ENCODE measurements at places on chromosomes 1 and 21.

- no peak for DNase-seq
Observed at GRCh38 chr1:163069142-163069541, at the start of gene RGS4. TSS of gene RGS4 (plus strand) at chr1:163069361. CDS start at chr1:163069485, 124 bp downstream.

- no peak for DNase-seq
Observed at GRCh38 chr21:33931799-33932390, 16.3 kb upstream of the ATP5PO start.

DNA sequence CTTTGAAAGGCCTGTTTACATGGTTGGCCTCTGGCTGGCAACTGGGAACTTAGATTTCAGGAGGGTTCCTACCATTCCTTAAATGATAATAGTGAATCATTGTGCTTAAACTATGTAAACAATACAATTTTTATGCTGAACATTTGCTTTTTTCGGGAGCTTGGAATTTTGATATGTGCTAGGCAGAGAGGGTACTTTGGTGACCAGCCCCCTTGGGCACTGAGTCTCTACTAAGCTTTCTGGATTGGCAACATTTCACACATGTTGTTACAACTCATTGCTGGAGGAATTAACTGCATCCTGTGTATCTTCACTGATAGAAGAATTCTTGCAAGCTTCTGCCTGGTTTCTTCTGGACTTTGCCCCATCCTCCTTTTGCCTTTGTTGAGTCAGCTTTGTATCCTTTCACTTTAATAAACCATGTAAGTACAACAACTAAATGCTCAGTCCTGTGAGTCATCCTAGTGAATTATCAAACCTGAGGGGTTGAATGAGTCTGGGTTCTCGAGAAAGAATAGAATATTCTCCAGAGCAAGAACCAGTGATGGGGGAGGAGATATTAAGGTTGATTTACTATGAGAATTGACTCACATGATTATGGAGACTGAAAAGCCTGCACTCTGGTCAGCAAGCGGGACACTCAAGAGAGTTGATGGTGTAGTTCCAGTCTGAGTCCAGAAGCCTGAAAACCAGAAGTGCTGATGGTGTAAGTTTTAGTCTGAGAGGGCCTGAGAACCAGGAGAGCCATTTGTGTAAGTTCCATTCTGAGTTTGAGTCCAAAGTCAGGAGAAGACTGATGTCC, 3.1 kb upstream of the SLC16A4 start:
- no peak for DNase-seq

GRCh38 chr1:226520640-226521355, 27.8 kb upstream of the STUM start:
- DNase-seq, result no peak

GRCh38 chr1:207808911-207809555, 57.2 kb downstream of the CD46 start:
- no peak for DNase-seq

- no peak for DNase-seq
Observed at GRCh38 chr1:169049258-169049938, 57.1 kb upstream of the ATP1B1 start.

DNA sequence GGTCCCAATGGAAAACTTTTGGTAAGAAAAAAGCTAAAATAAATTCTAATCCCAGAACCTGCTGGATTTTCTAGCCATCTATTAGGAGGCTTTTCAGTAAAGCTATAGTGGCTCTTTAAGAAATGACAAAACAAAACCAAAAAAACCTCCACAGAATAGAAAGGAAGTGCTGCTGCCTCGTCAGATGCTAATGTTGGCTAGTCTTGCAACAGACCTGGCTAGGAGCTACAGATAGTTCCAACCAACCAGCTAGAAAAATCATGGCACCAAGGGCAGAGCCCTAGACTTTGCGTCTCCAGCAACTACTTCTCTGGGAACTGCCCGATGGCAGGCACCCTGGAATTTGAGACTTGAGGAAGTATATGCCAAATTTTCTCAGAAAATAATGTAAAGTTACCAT, 7.6 kb downstream of the CD101 start:
- no peak for DNase-seq

DNA sequence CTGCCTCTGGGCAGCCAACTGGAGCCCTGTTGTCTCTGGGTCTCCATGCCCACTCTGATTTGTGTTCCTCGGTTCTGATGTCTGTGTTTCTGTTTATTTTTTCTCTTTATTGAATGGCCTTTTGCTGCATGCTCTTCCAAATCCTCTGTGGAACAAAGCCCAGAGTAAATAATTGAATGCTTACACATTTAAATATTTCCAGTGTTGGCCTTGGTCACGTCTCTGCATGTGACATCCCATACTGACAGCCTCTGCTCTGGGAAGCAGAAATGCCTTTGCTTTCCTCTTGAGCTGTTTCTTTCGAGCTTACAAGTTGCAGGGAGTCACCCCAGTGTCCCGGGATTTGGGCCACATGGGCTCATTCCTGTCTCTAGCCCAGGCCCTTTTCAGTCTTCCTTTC, 267.9 kb downstream of the PTPRU start:
- no peak for DNase-seq

DNA sequence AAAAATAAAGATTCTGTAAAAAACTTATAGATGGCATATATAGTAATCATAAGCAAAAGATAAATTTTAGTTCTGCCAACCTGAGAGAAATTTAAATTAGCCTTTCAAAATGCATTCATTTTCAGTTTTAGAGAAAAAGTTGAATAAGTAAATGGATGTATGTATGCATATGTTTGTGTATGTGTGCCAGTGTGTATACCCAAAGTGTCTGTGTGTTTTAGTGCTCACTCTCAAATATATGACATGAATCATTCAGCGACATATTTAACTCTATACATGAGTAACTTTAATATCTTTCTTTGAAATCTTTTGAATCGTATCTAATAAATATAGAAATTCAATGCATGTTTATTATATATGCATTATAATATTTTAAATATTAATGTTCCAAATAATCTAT, 274.5 kb downstream of the SRGAP2C start:
- no peak for DNase-seq

- no peak for DNase-seq
Observed at GRCh38 chr21:37369307-37369854, 2.8 kb downstream of the DYRK1A start.

- DNase-seq, result no peak
Observed at GRCh38 chr1:46393510-46393909, 607 bp upstream of the FAAH start.

DNA sequence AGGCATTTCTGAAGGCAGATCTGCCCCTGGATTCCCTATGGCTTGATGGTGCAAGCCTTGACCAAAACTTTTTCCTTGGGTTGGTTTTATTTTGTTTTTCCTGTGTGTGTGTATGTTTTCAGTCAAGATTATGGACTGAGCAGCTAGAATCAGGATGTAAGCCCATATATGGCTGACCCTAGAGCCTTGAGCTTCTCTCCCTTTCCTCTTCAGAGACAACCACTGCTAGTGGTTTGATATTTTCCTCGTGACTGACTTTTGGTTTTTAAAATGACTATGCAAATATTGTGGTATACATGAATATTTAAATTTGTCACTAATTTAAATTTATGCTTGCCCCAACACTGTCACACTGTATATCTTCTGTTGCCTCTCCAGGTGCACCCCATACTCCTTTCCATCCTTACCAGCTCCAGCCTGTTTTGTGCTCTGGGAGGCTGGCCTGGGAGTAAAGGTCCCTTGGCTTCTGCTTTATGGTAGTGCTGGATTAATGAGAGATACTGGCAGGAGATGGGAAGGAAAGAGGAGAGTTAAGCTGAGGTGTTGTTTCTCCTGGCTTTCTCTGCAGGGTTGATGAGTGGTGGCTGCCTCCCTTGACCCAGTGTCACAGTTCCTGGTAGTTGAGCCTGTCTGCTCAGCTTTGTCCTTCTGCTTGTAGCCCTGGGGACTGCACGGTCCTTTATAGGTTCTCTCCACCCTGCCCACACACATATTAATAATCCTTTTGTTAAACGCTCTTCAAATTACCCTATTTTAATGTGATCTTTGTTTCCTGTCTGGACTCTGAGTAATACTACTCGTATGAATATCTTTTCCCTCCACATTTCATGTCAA, 44.4 kb downstream of the RWDD3 start:
- DNase-seq, result no peak

- DNase-seq, result no peak
Observed at GRCh38 chr1:43464681-43465504, 11.2 kb upstream of the HYI start.

Measured in activated CD8-positive, alpha-beta memory T cell treated with anti-CD3 and anti-CD28 coated beads for 48 hours (primary cell).